Natural killer cell (primary cell): ENCODE measurements at places on chromosomes 6 and 20. TPM values are rescaled to one million over a fixed set of nuclear protein-coding genes. Genes with fewer than 3 reads are reported as not detected.
A peak's percentile ranks its signal among the peaks of the same experiment; 100 is the strongest.

DNA sequence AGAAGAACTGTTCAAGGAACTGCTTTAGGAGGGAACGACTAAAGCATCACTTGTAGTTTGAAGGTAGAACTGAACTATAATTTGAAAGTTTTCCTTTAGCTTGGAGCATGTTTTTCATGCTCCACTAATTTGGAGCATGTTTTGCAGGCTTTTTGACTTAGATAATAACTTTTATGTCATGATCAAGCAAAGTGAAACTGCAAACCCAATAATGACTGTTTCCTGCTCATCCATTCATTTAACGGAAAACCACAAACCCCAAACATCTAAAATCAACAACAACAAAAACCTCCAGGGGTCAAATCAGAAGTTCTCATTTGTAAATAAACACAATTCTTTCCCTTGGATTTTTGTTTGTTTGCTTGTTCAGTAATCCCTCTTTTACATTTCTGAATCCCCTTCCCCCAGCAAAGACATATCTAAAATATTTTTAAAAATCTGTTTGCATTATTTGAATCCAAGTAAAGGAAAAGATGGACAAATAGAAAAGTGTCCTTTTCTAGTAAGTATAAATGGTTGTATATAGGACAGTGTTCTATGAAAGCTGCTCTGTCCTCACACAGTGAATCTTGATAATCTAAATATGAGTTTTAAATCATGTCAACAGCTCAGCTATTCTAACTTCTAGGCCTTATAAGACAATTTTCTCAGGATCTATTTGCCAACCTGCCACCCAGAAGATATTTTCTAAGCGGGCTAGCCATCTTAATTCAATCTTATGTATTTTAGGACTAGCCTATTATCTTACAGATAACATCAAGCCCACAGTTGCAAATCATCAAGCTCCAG lies 2.6 kb downstream of the SIM1 start:
- H3K4me3 ChIP-seq = no peak overlapping the region
- DNase-seq = no peak
- H3K4me1 ChIP-seq = peaks cover 27% of the 10 kb centered on the region
- H3K27ac ChIP-seq = no peak overlapping the region
- H3K27me3 ChIP-seq = peaks cover 87% of the 10 kb centered on the region

- DNase-seq = no peak
- H3K27ac ChIP-seq = no peak overlapping the region
Measured at GRCh38 chr6:100382031-100382430, 82.7 kb downstream of the SIM1 start.

GRCh38 chr6:164507206-164507940 lies 802.0 kb downstream of the C6orf118 start:
- no peaks in the 10 kb centered on the region for H3K36me3 ChIP-seq
- DNase-seq = no peak
- H3K4me1 ChIP-seq = no peaks in the 10 kb centered on the region
- no peak overlapping the region for H3K4me3 ChIP-seq
- no peaks in the 10 kb centered on the region for H3K27me3 ChIP-seq
- H3K27ac ChIP-seq = no peak overlapping the region

- no peak overlapping the region for H3K27ac ChIP-seq
- no peak overlapping the region for H3K4me3 ChIP-seq
- no peaks in the 10 kb centered on the region for H3K36me3 ChIP-seq
- H3K4me1 ChIP-seq = no peaks in the 10 kb centered on the region
- H3K27me3 ChIP-seq = no peaks in the 10 kb centered on the region
Measured at GRCh38 chr6:150881911-150882481, 16.5 kb downstream of the MTHFD1L start.

- peak overlapping the region; percentile 82 for H3K4me3 ChIP-seq
- H3K36me3 ChIP-seq = peaks cover 47% of the 10 kb centered on the region
- peak overlapping the region; percentile 98 for H3K27ac ChIP-seq
- peaks cover 63% of the 10 kb centered on the region for H3K4me1 ChIP-seq
- H3K27me3 ChIP-seq = no peaks in the 10 kb centered on the region
Measured at GRCh38 chr6:36596356-36596755, 2.2 kb downstream of the SRSF3 start.

DNA sequence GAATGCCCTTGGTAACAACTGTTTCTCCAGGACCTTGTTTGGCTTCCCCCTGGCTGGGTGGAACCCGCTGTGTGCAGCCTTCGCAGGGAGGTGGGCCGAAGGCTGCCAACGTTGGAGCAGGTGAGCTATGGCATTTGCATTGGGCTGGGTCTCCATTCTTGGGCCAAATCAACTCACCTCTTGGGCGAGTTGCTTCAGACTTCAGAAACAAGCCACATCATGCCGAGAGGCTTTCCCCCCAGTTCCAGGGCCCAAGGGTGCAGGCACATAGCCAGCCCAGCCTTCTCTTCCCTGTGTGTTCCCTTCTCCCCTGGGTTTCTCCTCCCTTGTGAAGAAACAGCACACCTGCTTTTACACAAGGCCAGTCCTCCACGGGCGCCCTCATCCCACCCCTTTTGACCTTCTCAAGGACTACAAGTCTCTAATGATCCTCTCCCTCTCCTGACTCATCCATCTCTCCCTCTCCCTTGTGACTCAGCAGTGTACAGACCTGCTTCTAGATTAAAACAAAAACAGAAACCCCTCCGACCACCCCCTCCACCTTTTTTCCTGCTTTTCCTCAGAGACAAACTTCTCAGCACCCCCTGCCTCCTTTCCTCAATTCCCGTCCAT lies 41.6 kb downstream of the FAM209B start:
- H3K4me1 ChIP-seq = no peaks in the 10 kb centered on the region
- no peak for DNase-seq
- H3K4me3 ChIP-seq = no peak overlapping the region
- no peak overlapping the region for H3K27ac ChIP-seq
- H3K36me3 ChIP-seq = no peaks in the 10 kb centered on the region
- no peaks in the 10 kb centered on the region for H3K27me3 ChIP-seq

GRCh38 chr6:11262242-11262641 lies 29.8 kb upstream of the NEDD9 start:
- no peak overlapping the region for H3K4me3 ChIP-seq
- H3K4me1 ChIP-seq = peaks cover 44% of the 10 kb centered on the region
- H3K27me3 ChIP-seq = no peaks in the 10 kb centered on the region
- H3K36me3 ChIP-seq = no peaks in the 10 kb centered on the region
- no peak overlapping the region for H3K27ac ChIP-seq

GRCh38 chr20:55760586-55760985 lies 244.7 kb downstream of the CBLN4 start:
- H3K4me3 ChIP-seq = no peak overlapping the region
- H3K36me3 ChIP-seq = no peaks in the 10 kb centered on the region
- no peaks in the 10 kb centered on the region for H3K27me3 ChIP-seq
- H3K27ac ChIP-seq = no peak overlapping the region

DNA sequence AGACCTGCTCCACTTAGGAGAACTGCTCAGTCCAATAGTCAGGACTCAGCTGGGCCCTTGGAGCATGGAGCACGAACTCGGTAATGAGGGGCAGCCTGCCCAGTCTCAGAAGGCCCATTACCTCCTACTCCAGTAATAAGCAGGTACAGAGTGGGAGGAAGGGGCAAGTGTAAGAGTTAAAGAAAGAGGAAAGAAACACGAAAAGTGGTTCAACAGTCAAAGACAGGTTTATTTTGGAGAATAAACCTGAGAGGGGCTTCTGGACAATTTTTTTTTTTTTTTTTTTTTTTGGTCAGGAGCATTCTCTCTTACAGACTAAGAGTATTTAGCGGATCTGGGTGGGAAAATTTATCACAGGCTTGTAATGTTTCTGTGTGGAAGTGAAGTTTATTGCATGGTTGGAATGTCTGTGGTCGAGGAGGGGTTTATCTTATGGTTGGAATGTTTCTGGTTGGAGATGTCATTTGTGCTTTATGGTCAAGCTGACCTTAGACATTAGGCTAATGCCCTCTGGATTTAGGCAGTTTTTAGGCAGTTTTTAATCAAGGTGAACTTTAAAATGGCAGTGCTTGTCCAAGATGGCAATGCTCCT lies 340.1 kb downstream of the BCKDHB start:
- no peaks in the 10 kb centered on the region for H3K27me3 ChIP-seq
- H3K4me1 ChIP-seq = no peaks in the 10 kb centered on the region
- no peak overlapping the region for H3K4me3 ChIP-seq
- no peak for DNase-seq
- H3K27ac ChIP-seq = no peak overlapping the region
- no peaks in the 10 kb centered on the region for H3K36me3 ChIP-seq

DNA sequence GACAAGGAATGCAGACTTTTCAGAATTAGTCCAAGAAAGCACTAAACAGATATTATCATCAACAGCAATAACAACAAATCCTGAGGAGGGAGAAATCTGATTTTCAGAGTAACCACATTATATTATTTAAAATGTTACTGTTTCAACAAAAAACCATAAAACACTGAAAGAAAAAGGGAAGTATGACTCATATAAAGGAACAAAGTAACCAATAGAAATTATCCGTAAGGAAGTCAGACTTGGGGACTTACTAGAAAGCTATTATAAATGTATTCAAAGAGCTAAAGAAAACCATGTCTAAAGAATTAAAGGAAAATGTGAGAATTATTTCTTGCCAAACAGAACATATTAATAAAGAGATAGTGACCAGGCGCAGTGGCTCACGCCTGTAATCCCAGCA lies 98.1 kb downstream of the MYLK4 start:
- no peak for DNase-seq
- no peaks in the 10 kb centered on the region for H3K36me3 ChIP-seq
- no peaks in the 10 kb centered on the region for H3K4me1 ChIP-seq
- H3K27me3 ChIP-seq = peaks cover 4% of the 10 kb centered on the region
- H3K27ac ChIP-seq = no peak overlapping the region

DNA sequence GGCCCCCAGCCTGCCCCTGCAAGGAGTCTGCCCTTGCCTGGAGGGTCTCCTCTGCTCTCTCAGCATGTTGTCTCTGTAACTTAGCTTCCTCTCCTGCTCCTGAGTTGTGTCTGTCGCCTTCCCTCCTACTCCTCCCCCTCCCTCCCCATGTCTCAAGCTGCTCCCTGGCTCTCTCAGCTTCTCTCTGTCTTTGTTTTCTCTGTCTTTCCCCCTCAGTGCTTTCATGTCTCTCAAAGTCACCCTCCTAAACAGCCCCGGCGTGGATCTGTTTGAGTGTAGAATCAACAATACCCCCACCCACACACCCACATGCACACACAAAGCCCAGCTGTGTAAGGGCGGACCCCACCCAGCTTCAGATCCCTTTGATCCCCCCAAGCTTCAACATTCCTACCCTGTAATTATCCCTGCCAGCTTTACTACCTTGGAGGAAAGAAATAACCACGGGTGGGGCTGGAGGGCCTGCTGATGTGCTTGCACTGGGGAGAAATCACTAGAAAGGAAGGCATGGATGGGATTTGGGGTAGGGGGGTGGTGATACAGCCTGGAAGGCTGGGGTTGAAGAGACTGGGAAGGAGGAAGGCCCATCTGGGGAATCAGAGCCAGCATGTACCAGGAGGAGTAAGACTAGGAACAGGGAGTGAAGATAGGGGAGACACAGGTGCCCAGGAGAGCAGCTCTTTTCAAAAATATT lies 1.0 kb upstream of the LY6G6D start:
- H3K27ac ChIP-seq = no peak overlapping the region
- no peak overlapping the region for H3K4me3 ChIP-seq
- H3K36me3 ChIP-seq = no peaks in the 10 kb centered on the region
- no peak for DNase-seq
- peaks cover 14% of the 10 kb centered on the region for H3K4me1 ChIP-seq

DNA sequence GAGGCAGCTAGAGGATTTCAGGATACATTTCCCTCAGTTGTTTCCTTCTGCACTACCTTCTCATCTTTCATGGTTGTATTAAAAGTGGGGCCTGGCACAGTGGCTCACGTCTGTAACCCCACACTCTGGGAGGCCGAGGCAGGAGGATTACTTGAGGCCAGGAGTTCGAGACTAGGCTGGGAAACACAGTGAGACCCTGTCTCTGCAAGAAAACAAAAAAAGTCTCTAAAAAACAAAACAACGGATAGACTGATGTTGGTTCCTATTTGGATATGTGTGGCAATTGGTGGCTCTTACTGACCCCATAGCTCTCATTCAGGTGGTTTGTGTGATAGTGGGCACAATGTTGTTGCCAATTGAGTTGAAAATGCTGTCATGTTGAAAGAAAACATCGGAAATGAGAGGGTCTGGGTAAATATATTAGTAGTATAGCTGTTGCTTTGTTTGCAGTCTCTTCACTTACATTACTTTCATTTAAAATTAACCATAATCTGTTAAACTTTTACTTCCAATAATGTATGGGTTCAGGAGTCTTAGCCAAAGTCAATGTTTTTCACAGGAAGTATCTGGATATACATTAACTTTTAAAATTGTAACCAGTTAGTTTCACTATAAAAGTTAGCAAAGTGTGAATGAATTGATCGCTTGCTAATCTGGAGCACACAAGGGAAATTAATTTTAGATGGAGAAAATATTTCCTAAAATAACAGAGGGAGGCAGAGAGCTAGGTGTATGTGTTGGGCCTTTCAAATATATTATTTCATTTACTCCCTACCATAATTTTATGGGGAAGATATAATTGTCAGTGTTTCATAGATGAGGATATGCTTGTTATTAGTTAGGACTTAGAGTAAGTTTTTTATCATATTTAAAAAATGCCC lies 31.1 kb downstream of the UTRN start:
- H3K27me3 ChIP-seq = no peaks in the 10 kb centered on the region
- H3K4me1 ChIP-seq = peaks cover 22% of the 10 kb centered on the region
- H3K36me3 ChIP-seq = peaks cover 2% of the 10 kb centered on the region
- H3K27ac ChIP-seq = no peak overlapping the region

The FUT9 gene
- total RNA-seq = not detected

DNA sequence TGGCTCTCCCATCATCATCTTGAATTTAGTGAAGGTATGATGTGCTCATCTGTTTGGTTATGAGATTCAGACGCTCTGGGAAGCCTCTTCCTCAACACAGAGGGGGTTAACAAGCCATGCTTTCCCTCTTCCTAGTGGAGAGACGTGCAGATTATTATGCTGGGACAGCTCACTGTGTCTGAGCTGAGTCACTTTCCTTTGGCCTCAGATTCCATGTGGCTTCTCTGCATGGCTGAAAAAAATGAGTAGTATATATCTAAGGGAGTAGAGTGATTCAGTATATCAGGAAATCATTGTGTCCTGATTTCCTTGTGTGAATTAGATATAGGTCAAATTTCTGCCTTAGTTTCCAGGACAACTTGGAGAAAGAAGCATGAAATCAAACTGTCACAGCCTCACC lies 52.6 kb downstream of the FIG4 start:
- no peaks in the 10 kb centered on the region for H3K27me3 ChIP-seq
- no peak for DNase-seq
- H3K4me3 ChIP-seq = no peak overlapping the region

DNA sequence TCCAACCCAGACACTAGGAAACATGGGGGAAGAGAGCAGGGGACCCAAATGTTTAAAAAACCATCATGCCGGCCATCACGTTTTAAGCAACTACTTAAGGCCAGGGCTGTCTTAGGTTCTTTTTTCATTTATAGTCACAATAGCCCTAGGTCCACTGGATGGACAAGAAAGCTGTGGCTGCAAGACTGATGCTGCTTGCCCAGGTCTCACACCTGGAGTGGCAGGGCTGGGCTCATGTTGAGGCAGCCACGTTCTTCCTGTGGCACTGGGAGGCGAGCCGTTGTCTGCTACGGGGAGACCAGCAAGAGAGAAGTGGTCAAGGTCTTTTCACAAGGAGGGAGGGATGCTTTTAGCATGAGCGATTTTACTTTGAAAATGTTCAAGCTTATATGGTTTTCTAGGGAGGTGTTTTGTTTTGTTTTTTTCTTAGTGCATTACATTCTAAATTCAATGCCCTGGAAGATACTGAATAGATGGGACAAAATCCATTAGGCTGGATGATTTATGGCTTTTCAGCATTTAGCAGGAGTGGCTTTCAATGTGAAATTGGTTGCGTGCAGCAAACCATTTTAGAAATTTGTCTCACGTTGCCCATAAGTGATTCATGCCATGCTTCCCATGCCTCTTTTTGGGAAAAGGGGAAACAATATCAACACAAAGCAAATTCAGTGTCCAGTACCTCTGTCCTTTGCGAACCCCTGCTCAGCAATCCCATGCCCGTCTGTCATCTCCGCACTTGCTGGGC lies 106.6 kb upstream of the SNX9 start:
- no peak overlapping the region for H3K27ac ChIP-seq
- no peak overlapping the region for H3K4me3 ChIP-seq
- DNase-seq = no peak
- H3K4me1 ChIP-seq = no peaks in the 10 kb centered on the region
- no peaks in the 10 kb centered on the region for H3K36me3 ChIP-seq
